ENCODE measurements at places on chromosomes 5 and 9. TPM values are rescaled to one million over a fixed set of nuclear protein-coding genes. Genes with fewer than 3 reads are reported as not detected.

- DNase-seq = no peak
Measured at GRCh38 chr5:33968211-33969005, 16.1 kb downstream of the SLC45A2 start.

- DNase-seq = no peak
Measured at GRCh38 chr5:111461934-111462333, 50.4 kb downstream of the STARD4 start.

The ROPN1L gene
- 1.9 TPM for total RNA-seq

The MCIDAS gene
- not detected for total RNA-seq

DNA sequence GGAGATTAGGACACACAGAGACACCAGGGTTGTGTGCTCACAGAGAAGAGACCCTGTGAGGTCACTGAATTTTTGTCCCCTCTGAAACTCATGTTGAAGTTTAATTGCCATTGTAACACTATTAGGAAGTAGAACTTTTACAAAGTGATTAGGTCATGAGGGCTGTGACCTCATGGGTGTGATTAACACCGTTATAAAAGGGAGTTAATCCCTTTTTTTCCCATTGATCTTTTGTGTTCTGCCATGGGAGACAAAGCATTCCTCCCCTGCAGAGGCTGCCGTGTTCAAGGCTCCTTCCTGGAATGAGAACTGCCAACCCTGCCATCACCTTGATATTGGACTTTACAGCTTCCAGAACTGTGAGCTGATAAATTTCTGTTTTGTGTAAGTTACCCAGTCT lies 221.0 kb downstream of the ADCY2 start:
- no peak for DNase-seq

DNA sequence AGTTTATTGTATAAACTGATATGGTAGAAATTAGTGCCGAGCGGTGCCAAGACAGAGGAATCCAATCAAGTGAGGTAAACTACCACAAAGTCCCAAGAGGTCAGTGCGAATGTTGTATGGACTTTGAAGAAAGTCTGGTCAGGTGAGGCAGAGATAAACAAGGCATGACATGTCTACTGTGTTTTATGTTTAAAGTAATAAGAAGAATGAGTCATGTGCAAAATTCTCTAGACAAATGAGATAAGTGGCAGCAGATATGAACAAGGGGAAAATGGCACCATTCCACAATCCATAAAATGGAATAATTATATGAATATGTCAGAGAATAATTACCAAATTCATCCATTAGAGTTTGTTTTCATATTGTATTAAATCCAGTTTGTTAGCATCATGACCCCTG lies 364.1 kb upstream of the CCNH start:
- no peak for DNase-seq

DNA sequence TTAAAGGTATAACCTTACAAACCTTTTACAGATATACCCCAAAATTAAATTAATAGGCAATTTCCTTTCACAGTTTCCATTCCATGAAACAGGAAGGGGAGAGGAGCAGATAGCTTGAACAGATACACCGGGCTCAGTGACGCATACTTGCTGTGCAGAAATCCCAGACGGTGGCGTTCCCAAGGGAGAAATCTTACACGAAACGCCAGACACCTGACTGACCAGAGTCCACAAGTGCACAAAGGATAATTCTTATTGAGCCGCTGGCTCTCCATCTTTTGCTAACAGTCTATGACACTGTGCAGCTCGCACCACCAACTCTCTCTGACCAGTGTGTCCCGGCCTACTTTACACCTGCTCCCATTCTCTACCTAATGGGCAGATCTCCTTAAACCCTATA lies 37.4 kb downstream of the PTCH1 start:
- DNase-seq = no peak

The NEUROG1 gene
- total RNA-seq = 1.1 TPM

The SPINK1 gene
- not detected for total RNA-seq

DNA sequence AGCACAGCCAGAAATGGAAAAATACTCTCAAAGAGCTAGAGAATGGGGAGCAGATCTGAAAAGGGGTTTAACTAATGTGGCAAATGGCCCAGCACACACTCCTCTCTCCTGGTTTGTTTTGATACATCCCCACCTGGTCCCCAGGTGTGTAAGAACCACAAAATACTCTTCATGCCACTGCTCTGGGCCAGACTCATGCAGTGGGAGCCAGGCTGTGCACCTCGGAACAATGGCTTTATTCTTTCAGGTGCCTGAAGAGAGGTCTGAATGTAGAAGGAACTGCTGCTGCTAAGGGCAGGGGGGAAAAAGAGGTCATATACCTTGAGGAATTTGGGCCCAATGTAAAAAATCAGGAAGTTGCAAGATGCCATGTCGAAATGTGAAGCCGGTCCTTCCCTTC lies 123.9 kb upstream of the ADAMTSL1 start:
- no peak for DNase-seq

- DNase-seq = no peak
Measured at GRCh38 chr9:112094948-112095681, 80.0 kb downstream of the SUSD1 start.

DNA sequence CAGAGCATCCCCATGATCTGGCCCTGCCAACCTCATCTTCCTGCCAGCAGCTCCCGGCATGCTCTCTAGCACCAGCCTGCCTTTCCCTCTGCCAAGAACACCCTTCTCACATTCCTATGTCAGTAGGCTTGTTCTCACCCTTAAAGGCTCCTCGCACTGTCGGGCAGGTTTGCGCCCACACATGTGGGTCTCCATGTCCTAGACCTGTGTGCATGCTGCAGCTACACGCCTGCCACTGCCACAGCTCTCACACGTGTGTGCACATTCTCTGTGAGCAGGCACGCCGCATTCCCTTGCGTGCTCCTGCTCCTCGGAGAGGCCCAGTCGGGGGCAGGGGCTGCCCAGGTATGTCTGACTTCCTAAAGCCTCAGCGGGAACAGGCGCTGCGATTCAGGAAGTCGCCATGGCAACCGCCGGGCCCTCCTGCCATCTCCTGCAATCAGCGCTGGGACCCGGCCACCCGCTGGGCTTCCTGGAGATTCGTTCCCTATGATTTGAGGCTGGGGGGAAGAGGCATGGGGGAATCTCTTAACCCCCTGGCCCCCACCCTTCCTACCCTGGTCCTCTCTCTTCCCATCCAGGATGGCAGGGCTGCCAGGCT lies 28.1 kb downstream of the NDUFA8 start:
- no peak for DNase-seq

Data from occipital lobe (tissue), 3 donors.